DMS79 (cell line): ENCODE measurements at places on chromosomes 4 and X.

- DNase-seq: no peak
Observed at GRCh38 chr4:77493120-77493752, 112.4 kb upstream of the CXCL13 start.

DNA sequence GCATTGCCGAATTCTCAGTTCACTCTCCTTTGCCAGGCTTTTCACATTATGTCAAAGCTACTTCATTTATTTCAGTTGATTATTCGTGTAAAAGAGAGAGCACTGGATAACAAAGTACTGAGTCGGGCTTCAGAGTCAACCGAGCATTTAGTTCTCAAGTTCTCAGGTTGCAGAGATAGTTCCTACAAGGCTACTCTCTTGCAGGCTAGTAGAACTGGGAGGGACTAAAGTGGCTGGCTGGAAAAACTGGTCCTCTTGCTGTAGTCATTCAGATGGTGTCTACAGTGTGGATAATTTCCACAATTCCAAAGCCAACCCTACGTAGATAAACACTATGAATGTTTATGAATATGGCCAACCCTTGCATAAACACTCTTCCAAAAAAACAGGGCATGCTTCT is 4.6 kb upstream of the CCNG2 start:
- peak; percentile 37 for DNase-seq

DNA sequence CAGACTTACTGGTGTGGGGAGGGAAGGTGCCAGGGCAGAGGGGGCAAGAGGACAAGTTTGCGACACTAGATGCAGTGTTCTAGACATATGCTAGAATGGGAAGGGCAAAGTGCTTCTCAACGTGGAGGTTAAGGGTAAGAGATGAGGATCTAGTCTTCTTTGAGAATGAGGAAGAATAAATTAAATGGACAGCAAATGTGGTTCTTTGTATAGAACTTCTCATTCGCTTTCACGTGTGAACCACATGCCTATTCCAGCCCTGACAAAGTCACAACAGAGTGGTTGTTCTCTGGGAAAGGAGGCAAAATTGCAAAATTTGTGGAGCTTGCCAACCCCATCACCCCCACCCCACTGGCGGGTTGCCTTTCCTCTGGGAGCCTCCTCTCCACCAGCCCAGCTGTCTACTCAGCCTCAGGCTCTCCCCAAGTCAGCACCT is 1.5 kb upstream of the ANXA5 start:
- no peak for DNase-seq

- no peak for DNase-seq
Observed at GRCh38 chr4:74315376-74315775, 7.1 kb downstream of the EPGN start.

- no peak for DNase-seq
Observed at GRCh38 chr4:152571296-152571695, 35.4 kb upstream of the FBXW7 start.

DNA sequence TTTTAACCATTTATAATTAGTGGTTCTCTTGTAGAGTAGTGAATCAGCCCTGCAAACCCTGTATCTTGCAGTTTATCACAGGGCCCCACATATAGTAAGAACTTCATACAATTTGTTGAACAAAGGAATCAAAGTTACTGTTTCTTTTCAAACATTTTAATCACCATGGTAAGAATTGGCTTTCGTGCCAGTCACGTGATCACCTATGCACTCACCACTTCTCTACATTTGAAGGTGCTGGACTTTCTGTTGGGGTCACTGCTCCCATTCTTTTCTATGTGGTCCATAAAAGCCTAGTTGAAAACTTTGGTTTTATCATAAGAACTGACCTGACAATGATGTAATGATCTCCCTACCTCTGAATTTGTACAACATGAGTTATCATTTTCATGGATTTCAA is 426.4 kb upstream of the CPEB2 start:
- no peak for DNase-seq

GRCh38 chrX:50103866-50104566 is 96.8 kb downstream of the AKAP4 start:
- DNase-seq: no peak

GRCh38 chrX:7068939-7069367 is 78.6 kb upstream of the STS start:
- no peak for DNase-seq

DNA sequence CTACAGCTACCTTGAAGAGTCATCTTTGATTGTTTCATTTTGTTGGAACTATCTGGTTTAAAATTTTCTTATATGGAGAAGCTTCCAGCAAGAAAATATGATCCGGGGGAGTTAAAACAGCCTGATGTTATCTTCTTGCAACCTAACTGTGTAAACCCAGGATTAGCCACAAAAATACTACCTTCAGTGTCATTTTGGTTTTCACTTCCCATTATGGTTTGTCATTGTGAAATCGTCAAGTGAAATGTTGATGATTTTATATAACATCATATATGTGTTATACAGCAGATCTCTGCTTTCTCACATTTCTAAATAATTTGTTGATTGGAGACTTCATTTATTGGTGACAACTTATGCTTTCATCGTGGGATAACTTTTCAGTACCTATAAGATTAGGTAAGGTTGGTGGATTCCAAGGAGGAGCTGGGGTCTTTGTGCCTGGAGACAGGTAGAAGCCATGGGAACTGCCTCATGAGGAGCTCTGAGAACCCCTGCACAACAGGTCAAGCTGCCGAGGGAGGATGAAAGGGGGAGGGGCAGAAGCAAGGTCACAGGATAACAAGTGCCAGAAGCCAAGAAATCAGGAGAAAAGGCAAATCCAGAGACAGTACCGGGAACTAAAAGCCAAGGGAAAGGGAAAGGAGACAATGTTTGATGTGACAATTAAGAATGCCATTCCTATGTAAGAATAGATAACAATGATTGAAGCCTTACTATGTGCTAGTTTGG is 7.2 kb downstream of the ARHGAP24 start:
- no peak for DNase-seq

DNA sequence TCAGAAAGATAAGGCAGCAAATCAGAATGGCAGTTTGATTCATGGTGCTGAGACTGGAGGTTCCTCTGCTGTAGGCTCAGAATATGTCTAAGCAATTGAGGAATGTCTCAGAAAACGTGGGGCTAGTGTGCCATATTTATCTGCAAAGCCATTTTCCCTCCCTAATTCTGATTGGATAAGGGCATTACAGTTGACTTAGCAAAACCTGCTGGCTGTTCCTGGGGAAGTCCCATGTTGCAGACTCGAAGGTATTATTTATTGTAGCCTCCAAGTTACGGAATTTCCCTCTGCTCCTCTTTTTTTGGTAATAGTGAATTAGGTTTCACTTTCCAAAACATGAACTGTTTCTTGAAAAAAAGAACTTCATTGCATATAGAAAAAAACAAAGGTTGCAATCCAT is at the start of gene CXCL10:
CXCL10 (minus strand) TSS at position 109 of the 400 bp plus-strand sequence; CDS start at position 43, 66 bp downstream.
- no peak for DNase-seq

- no peak for DNase-seq
Observed at GRCh38 chrX:155544881-155545280, 67.9 kb downstream of the TMLHE start.

GRCh38 chr4:138078751-138079520 is 163.2 kb downstream of the SLC7A11 start:
- DNase-seq: no peak

GRCh38 chrX:12975991-12976558 is 1.2 kb downstream of the TMSB4X start:
- no peak for DNase-seq

GRCh38 chr4:36011381-36011780 is 232.9 kb downstream of the ARAP2 start:
- no peak for DNase-seq

DNA sequence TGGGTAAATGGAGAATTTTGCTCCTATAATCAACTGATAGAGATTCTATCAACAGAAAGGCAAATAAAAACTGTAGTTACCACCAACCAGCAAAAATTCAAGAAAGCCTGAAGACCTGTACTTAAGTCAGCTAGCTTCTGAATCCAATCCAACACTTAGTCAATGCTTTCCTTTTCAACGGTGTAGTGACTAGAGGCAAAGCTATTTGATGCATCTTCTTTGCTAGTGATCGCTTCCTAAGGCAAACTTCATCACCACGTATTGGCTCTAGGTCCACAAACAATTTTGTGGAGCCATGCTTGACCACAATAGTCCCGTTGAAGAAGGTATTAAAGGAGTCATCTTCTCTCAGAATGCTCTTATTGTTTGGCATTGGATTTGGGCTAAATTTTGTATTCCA is 25.0 kb upstream of the UBA6 start:
- DNase-seq: no peak

GRCh38 chrX:113059714-113060113 is 219.1 kb upstream of the AMOT start:
- no peak for DNase-seq

DNA sequence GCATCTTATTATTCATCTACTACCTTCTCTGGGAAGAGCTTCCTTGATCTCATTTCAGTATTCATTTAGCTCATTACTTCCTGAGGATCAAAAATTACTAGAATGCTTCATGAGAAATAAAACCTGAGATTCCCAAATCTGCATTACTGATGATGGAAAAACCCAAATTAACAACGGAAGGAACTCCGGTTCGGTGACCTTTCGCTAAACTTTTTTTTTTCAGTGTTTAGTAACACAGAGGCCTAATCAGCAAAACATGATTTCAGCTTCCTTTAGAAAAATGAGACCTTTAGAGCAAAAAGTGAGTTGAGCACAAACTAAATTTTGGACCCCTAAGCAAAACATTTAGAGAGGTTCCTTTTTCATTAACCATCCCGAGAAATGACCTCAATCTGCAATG is 229.2 kb downstream of the MAML3 start:
- DNase-seq: no peak

GRCh38 chr4:95674521-95674981 is 125.8 kb upstream of the UNC5C start:
- DNase-seq: no peak

- DNase-seq: no peak
Observed at GRCh38 chrX:140425712-140426395, 79.0 kb downstream of the SOX3 start.

- DNase-seq: no peak
Observed at GRCh38 chrX:118271775-118272174, 74.1 kb upstream of the WDR44 start.

DNA sequence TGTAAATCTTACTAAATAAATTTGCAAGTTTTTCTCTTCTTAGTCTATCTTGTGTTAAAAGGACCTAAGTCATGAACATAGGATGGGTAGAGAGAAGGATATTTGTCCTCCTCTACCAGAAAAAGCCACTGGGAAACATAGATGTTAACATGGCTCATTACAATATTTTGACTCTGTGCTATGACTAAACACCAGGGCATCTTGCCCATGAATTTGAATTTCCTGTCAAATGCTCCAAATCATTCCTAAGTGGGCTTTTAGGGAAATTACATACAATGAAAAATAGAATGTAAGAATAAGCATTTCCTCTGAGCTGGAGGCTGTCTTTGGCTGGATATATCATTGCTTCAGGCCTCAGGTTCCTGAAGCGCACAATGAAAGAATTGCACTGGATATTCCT is 39.1 kb downstream of the ANOS1 start:
- DNase-seq: no peak

GRCh38 chr4:72360075-72360474 is 208.9 kb downstream of the ADAMTS3 start:
- DNase-seq: no peak

DNA sequence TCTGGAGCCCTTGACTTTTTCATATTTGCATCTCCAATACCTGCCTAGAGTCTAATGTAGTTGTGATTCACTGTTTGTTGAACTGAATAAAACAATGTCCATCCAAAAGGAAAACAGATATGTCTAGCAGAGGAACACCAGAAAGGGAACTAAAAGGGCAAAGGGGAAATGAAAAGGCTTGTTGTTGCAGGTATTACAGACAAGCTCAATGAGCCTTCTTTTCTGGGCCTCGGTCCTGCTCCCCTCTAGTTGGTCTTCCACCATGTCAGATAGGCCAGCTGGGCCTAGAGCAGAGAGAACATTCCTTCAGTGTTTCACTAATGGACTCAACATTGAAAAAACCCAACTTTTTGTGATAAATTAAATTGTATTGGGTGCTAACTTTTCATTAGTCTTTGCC is 55.4 kb downstream of the ZFX start:
- no peak for DNase-seq

DNA sequence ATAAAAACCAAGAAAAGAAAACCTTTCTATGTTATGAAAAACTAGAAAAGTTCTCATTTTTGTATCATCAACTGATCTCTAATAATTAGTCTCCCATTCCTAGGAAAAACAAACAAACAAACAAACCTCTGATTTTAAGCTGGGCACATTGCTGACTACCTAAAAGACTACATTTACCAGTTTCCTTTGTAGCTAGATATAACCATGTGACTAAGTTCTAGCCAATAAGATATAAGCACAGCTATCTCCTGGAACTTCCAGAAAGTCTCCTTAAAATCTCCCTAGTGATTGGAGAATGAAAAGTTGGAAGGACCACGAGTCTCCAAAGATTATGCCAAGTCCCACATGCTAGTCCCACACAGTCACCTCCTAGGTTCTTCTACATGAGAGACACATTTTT is 108.9 kb downstream of the NR3C2 start:
- DNase-seq: no peak

GRCh38 chrX:38220415-38221390 is at the start of gene SRPX:
TSS of gene SRPX (minus strand) at chrX:38220871. CDS start at chrX:38220792, 79 bp downstream.
- no peak for DNase-seq

DNA sequence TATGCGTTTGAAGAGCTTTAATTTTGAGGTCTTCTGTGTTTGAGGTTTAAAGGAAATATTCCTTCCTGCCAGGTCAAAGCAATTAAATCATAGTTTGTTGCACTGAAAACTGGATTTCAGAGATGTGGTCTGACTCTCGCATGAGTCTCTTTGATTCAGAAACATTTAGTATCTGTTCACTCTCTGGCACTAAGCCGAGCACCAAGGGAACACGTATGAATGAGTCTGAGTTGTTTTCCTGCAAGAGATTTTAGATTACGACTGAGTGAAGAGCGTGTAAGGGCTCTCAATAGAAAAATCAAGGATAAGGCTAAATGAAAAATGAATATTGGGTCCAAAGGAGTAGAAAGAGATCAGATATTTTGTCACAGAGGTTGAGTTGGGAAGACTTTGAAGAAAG is 875.4 kb upstream of the PRKX start:
- DNase-seq: no peak

GRCh38 chr4:90127223-90127705 is at the start of gene CCSER1:
TSS of gene CCSER1 (plus strand) at chr4:90127394.
- peak; percentile 12 for DNase-seq

DNA sequence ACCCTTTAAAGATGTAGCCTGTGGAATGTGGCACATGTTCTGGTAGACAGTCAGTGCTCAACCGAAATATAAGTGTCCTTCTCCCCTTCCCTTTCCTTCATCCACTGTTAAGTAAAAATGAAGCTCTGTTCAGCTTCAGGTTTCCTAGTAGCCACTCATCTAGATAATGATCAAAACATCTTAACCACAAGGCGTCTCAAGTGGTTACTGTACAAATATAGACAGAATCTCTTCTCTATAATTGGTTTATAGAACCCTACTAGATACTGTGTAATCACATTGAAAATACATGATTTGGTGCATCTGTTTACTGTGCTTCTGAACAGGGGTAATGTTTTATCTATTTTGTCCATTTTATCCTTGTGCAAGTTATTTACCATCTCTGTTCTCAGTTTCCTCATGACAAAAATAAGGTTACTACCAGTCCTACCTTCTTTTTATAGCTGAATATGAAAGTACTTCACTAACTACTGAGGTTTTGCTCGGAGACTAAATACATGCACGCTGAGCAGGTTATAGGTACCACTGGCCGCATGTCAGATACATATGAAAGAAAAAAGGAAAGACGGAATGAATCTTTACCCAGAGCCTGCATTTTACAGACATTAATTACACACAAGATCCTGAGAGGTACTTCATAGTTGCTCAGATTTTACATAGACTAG is 20.3 kb upstream of the SLC25A4 start:
- no peak for DNase-seq

GRCh38 chrX:67351411-67351810 is 192.4 kb upstream of the AR start:
- no peak for DNase-seq
